SIG-M5 (cell line): ENCODE measurements at places on chromosomes 12 and 14.

DNA sequence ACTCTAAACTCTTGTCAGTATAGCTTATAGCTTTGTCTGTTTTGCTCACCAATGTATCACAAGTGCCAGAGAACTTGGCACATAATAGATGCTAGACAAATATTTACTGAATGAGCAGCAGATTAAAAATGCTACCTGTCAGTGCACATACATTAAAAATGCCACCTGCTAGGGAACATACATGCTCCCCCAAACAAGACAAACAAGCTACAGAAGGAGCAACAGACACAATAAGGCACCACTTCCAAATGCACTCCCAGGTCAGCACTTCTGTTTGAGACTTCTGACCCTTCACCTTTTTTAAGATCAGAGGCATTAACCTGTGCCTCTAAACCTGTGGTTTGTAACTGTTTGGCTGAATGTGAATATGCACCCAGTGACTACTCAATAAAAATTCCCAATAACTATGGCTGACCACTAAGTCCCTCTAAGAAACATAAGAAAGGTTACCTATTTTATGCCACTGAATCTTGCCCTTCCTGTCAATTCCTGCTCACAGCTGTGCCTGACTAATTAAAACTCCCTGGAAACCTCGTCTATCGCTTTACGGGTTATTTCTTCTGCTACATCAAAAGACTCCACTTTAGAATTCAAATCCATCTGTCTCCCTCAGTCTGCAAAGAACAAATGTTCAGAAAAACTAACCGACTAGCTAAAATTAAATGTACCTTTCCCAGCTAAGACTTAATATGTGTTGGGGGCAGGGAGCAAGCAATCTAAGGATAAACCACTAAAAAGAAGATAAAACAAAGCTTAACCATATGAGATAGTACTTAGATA, 41.0 kb downstream of the HECTD4 start:
- no peak for DNase-seq

GRCh38 chr12:28540324-28540714, 350.1 kb downstream of the CCDC91 start:
- no peak for DNase-seq

DNA sequence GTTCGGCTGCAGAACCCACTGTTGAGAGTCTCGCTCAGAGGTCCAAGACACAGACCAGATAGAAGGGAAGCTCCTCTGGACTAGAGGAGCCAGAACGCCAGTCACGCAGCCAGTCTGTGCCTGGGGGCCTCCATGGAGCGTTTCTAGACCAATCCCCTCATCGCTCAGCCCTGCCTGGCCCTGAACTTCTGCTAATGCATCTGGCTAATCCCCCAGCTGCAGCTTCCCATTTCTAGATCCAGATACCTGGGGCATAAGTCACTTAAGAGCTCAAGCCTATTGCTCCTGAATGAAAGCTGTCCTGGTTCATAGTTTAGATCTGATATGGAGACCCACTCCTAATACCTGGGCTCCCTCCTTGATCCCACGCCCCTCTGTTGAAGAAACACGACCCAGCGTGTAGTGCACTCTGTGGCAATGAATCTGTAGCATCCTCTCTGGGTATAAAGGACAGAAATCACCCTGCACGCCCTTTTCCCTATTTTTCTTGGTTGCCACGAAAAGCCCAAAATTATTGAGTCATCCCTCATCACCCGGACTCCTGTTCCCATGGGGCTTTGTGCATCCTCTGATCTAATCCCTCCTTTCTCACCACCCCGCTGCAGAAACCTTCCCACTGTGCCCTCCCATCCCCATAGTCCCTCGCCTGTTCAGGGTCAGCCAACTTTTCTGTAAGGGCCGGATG, 341.6 kb upstream of the FKBP4 start:
- no peak for DNase-seq

- DNase-seq, result no peak
Measured at GRCh38 chr12:68065687-68066086, 76.4 kb downstream of the IFNG-AS1 start.

- DNase-seq, result no peak
Measured at GRCh38 chr14:49581209-49582112, 4.7 kb downstream of the RPS29 start.

DNA sequence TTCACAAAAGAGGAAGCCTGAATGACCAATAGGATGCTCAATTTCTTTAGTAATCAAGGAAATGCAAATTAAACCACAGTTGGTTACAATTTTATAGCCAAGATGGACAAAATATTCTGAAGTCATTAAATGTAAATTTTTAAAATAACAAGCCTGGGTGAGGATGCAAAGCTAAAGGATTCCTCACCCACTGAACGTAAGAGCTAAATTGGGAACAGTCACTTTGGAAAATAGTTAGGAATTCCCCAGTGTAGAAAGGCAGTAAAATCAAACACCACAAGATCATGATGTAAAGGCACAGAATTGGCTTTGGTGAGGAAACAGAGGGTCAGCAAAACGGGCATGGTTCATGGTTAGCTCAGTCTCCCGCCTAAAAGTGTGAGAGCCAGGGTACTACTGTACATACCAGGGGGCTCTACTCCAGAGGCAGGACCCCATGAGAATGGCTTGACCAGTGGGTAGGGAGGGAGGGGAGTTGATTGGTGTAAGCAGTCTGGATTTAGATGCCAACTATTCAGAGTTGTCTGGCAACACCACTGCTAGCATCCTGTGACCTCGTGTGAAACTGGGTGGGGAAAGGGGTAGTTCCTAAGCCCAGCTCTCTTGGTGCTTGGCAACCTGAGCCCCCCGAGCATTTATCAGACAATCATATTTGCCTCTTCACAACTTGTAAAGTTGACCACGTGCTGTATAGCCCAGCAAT, 213.4 kb upstream of the EGLN3 start:
- no peak for DNase-seq

DNA sequence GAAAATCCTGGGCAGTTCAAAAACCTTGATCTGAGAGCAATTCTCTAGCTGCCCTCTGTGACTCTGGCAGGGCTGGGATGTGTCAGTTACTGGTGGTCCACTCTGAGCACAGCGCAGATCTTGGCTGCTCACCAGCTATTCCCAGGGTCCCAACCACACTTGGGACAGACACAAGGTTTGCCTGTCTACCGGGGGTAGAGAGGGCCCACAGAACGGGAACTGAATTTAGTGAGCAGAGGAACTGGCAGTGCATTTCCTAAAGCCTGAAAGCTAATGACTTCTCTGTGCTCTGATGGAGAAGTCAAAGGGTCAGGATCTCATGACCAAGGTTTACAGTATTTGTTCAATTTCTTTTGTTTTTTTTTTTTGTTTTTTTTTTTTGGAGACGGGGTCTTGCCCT, 2.6 kb downstream of the PDE6H start:
- no peak for DNase-seq
